ENCODE measurements at places on chromosomes 3 and 15.

DNA sequence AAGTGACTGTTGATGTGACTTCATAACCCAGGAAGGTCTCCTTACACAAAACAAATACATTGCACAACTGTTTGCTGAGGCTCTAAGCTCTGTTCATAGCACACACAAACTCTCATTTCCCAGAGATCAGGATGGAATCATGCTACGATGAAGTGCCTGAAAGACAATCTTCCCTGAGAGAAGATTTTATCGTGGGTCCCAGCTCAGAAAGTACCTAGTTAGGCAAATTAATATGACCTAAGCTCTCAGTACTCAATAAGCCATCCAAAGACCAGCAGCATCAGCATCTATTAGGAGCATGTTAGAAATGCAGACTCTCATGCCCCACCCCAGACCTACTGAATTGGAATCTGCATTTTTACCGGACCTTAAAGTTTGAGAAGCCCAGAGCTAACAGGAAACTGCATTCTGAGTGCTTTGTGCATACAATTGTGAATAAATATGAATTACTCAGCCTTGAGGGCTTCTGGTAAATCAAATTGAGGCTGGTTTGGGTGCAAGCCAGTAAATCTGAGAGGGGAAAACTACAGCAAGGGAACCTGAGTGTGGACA is 161.5 kb upstream of the C2CD4B start:
- no peaks in the 10 kb centered on the region for H3K36me3 ChIP-seq
- H3K27me3 ChIP-seq, result no peaks in the 10 kb centered on the region
- DNase-seq, result no peak
- no peaks in the 10 kb centered on the region for H3K4me1 ChIP-seq

DNA sequence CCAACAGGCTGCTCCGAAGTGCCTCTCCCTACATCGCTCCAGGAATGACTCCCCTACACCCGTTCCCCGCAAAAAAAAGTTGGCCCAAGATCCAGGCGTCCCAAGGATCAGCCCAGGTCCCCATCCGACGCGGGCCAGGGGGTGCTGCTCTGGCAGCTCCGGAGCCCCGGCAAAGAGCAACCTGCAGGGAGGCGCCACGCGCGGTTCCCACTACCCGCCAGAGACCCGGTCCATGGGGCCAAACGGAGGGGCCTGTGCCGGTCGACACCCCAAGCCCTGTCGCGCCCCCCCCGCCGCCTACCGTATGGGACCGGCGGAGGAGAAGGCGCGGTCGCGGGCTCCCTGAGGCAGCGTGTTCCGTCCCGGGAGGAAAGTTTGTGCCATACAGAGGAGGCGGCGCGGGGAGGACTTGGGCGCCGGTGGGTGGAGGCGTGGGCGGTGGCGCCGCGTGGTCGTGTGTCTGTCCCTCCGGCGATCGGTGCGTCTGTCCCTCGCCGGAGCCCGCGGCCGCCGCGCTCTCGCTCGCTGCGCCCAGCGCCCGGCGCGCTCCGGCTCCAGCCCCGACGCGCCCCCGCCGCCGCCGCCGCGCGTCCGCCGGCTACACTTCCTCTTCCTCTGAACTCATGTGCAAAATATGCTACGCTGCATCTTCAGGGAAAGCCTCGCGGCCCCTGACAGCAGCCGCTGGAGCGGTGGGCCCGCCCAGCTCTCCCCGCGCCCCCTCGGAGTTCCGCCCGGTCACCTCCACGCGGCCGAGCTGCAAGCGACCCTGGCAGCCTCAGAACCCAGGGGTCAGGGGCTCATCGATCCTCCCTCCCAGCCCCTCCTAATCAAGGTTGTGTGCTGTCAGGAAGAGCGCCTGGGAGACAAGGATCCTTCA is at the start of gene RFTN1:
Gene RFTN1, minus strand, starts transcription at position 559 of the 880 bp plus-strand sequence. CDS start 19,830 bp downstream, outside the sequence.
- peak within 1 kb of the TSS; percentile 70 for H3K27ac ChIP-seq
- DNase-seq, result peak; percentile 43
- H3K27me3 ChIP-seq, result no peaks in the 10 kb centered on the region

- DNase-seq, result no peak
- H3K27me3 ChIP-seq, result no peaks in the 10 kb centered on the region
- no peaks in the 10 kb centered on the region for H3K4me1 ChIP-seq
- H3K36me3 ChIP-seq, result no peaks in the 10 kb centered on the region
- H3K27ac ChIP-seq, result no peak overlapping the region
Observed at GRCh38 chr15:21271566-21271965, 168.7 kb downstream of the POTEB3 start.

DNA sequence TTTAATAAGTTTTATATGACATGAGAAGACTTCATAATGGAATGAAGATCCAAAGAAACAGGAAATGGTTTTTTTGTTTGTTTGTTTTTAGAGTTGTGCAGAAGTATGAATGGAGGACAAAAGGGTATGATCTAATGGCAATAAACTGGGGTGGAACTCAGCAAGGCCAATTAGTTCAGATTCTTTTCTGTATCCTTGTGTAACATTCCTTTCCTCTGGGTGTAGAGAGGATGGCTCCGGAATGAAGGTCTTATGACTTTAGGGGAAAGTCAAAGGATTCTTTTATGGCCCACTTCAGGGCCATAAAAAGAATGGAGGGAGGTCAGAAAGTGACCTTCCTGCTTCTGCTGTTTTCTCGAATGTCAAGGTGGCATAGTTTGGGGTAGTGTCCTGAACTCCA is 152.6 kb downstream of the DPH6 start:
- H3K27me3 ChIP-seq, result no peaks in the 10 kb centered on the region
- H3K27ac ChIP-seq, result no peak overlapping the region
- no peaks in the 10 kb centered on the region for H3K4me1 ChIP-seq

DNA sequence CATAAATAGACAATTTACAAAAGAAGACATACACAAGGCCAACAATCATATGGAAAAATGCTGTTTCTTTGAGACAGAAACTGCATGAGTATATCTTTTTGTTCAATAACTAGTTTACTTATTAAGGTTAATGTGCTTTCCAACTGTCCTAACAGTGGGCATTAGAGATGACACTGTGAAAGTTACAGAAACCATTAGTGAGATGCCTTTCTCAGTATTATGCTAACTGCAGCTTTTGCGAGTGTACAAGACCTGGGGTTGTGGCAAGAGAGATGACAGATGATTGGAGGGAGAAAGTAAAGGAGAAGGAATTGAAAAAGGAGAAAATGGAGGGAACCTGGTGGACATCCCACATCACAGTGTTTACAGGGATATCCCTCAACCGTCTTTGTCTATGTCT is 640.5 kb downstream of the ZPLD1 start:
- H3K36me3 ChIP-seq, result no peaks in the 10 kb centered on the region
- no peaks in the 10 kb centered on the region for H3K4me1 ChIP-seq
- no peak overlapping the region for H3K27ac ChIP-seq

DNA sequence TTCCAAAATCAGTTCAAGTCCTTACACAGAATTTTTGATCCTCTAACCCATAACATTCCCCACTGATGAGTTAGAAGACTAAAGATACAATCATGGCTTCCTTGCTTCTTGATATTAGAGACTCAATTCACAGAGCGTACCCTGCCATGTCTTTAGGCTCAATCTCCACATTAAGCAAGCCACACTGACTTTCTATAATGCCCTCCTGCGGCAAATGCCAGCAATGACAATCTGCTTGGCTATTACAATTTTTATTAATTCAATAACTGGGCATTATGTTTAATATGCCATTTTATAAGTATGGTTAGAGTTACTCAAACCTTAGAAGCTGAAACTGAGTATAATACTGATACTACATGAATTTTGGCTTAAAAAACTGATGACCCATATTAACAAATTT is 479.7 kb upstream of the NR2F2 start:
- no peak for DNase-seq
- no peaks in the 10 kb centered on the region for H3K36me3 ChIP-seq
- H3K27me3 ChIP-seq, result no peaks in the 10 kb centered on the region
- H3K27ac ChIP-seq, result no peak overlapping the region
- H3K4me1 ChIP-seq, result peaks cover 22% of the 10 kb centered on the region
- H3K4me3 ChIP-seq, result no peak overlapping the region

GRCh38 chr3:139671863-139672646 is 5.7 kb downstream of the NMNAT3 start:
- H3K27me3 ChIP-seq, result no peaks in the 10 kb centered on the region
- no peak for DNase-seq
- H3K4me3 ChIP-seq, result no peak overlapping the region
- H3K36me3 ChIP-seq, result no peaks in the 10 kb centered on the region

DNA sequence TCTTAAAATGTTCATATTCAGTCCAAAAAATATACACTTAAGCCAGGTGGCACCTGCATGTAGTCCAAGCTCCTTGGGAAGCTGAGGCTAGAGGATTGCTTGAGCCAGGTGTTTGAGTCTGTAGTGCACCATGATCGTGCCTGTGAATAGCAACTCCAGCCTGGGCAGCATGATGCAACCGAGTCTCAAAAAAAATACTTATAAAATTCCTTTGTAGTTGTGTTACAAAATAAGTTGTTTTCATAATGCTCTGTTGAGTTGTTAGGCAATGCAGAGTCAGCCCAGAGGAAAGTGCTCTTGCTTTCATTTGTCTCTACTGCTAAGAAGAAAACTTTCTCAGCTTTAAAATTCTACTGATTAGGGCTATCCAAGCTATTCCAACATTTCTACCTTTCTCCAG is 442.8 kb upstream of the ARRDC4 start:
- no peaks in the 10 kb centered on the region for H3K27me3 ChIP-seq
- DNase-seq, result no peak
- H3K4me1 ChIP-seq, result no peaks in the 10 kb centered on the region
- no peak overlapping the region for H3K27ac ChIP-seq
- no peak overlapping the region for H3K4me3 ChIP-seq
- H3K36me3 ChIP-seq, result no peaks in the 10 kb centered on the region

DNA sequence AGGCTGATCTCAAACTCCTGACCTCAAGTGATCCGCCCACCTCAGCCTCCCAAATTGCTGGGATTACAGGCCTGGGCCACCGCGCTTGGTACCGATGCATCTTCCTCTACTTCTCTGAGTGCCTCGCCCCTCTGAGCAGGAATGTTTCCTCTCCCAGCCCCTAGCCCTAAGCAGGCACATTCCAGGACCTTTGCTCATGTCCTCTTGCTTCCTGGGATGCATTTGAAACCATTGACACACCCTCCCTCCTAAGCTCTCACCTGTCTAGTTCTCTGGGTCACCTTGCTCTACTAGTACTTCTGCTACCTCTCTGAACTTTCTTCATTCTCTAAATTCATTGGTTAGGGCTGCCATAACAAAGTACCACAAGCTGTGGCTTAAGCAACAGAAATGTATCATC is 17.9 kb upstream of the UACA start:
- no peak overlapping the region for H3K27ac ChIP-seq
- no peaks in the 10 kb centered on the region for H3K36me3 ChIP-seq
- DNase-seq, result no peak
- no peak overlapping the region for H3K4me3 ChIP-seq
- H3K4me1 ChIP-seq, result no peaks in the 10 kb centered on the region

- DNase-seq, result peak; percentile 68
- no peak overlapping the region for H3K4me3 ChIP-seq
- H3K4me1 ChIP-seq, result peaks cover 16% of the 10 kb centered on the region
Observed at GRCh38 chr15:66619152-66619903, 53.5 kb upstream of the LCTL start.

DNA sequence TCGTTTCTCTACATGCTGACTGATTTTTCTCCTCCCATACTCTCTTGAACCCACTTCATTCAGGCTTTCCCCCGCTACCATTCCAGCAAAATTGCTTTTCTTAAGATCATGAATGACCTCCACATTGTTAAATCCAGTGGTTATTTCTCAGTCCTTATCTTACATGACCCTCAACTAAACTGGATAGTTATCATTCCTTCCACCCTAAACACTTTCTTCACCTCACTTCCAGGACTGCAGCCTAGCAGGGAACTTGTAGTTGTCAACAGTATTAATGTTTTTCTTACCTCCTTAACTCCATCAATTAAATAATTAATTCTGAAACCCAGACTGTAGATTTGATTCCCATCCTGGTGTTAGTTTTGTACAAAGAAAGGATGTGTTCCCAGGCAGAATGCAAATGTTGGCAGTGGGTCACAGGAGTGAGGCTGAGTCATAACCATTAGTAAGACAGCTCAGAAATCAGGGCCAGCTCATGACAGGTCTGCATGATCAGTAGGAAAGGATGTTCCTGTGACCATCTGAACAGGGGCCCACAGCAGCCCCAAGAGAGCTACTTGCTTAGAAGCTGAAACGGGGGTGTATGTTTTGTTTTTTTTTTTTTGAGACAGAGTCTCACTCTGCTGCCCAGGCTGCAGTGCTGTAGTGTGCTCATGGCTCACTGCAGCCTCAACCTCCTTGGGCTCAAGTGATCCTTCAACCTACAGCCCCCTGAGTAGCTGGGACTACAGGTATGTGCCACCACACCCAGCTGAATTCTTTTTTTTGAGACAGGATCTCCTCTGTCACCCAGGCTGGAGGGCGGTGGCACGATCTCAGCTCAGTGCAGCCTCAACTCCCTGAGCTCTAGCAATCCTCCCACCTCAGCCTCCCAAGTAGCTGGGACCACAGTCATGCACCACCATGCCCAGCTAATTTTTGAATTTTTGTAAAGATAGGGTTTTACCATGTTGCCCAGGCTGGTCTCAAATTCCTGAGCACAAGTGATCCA is 9.1 kb downstream of the BCL2L10 start:
- no peak overlapping the region for H3K27ac ChIP-seq
- H3K4me3 ChIP-seq, result no peak overlapping the region
- H3K27me3 ChIP-seq, result peaks cover 3% of the 10 kb centered on the region
- no peaks in the 10 kb centered on the region for H3K36me3 ChIP-seq

GRCh38 chr15:72838311-72838731 is 54.8 kb upstream of the ADPGK start:
- no peak overlapping the region for H3K4me3 ChIP-seq
- no peaks in the 10 kb centered on the region for H3K27me3 ChIP-seq
- no peak for DNase-seq
- no peak overlapping the region for H3K27ac ChIP-seq
- no peaks in the 10 kb centered on the region for H3K4me1 ChIP-seq

DNA sequence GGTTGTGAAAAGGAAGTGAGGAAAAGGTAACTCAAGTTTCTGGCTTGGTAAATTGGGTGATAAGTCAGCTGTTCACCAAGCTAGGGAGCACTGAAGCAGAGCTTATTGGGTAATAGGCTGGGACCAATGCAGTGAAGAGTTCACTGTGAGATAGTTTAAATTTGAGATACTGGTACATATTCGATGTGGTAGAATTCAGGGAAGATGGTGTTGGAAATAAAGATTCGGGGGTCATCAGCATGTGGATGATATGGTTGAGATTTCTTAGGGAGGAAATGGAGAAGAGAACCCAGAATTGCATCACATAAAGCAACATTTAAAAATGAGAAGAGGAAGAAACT is 16.9 kb downstream of the MME start:
- H3K27ac ChIP-seq, result no peak overlapping the region
- H3K36me3 ChIP-seq, result no peaks in the 10 kb centered on the region
- no peaks in the 10 kb centered on the region for H3K27me3 ChIP-seq
- H3K4me3 ChIP-seq, result no peak overlapping the region

DNA sequence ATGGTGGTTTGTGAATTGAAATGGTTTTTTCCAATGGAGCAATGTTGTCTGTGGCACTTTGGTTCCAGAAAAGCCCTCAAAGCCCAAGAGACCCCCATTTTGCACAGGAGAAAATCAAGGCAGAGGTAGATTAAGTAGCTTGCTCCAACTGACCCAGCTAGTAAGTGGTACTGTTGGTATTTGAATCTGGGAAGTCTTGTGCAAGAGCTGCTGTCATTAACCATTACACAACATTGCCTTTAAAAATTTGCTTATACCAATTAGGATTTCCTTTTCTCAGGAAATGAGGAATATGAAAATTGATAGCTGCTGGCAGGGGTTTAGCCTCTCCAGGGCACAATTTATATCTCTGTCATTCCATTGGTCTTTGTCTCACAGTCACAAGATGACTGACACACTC is 102.4 kb upstream of the UBE3A start:
- H3K4me3 ChIP-seq, result no peak overlapping the region
- H3K36me3 ChIP-seq, result no peaks in the 10 kb centered on the region
- H3K4me1 ChIP-seq, result peaks cover 12% of the 10 kb centered on the region
- H3K27ac ChIP-seq, result no peak overlapping the region
- no peaks in the 10 kb centered on the region for H3K27me3 ChIP-seq

All from tibial nerve (tissue), 4 donors.